Hindlimb muscle (tissue), 1 donor: ENCODE measurements at places on chromosomes 3 and 15. TPM values are rescaled to one million over a fixed set of nuclear protein-coding genes. Genes with fewer than 3 reads are reported as not detected.
A peak's percentile ranks its signal among the peaks of the same experiment; 100 is the strongest.

- DNase-seq, result peak; percentile 40
Observed at GRCh38 chr3:27312044-27312668, 57.0 kb downstream of the NEK10 start.

GRCh38 chr3:59862686-59863085 is 812.9 kb upstream of the CFAP20DC start:
- DNase-seq, result no peak

Gene HCN4
- not detected for polyA plus RNA-seq

DNA sequence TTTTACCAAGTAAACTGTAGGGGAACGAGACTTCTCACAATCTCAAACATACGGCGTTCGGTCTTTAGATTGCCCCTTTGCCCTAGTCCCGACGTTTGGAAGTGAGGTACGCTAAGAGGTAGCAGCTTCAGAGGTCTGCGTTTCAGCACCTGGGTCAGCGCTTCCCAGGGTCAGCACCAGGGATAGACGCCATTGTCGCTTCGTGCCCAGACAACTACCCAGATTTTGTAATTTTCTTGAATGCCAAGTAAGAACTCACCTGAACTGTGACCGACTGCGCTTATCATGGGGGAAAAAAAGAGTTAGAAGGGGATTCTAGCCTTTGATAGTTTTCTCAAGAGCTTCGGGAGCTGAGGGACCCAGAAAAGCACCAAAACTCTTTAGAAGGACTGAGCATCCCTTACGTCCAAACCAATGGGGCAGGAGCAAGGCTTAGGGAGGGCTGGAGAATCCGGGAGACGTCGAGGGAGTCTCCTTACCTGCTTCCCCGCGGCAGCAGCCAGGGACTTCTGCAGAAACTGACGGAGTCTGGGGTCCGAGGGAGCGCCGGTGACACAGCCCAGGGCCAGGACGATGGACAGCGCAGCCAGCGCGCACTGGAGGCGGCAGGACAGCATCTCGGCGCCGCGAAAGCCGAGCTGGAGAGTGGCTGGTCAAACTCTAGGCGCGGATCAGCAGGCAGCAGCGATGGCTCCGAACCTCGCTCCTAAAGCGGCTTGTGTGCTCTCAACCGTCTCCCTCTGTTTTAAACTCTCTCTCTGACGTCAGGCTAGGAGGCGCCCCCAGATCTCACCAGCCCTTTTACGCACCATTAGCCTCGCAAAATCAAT is at the start of gene SST:
SST (minus strand) TSS at position 720 of the 830 bp plus-strand sequence; CDS start at position 617, 103 bp downstream.
- peak; percentile 42 for DNase-seq

Gene NDN
- 209 TPM for polyA plus RNA-seq

DNA sequence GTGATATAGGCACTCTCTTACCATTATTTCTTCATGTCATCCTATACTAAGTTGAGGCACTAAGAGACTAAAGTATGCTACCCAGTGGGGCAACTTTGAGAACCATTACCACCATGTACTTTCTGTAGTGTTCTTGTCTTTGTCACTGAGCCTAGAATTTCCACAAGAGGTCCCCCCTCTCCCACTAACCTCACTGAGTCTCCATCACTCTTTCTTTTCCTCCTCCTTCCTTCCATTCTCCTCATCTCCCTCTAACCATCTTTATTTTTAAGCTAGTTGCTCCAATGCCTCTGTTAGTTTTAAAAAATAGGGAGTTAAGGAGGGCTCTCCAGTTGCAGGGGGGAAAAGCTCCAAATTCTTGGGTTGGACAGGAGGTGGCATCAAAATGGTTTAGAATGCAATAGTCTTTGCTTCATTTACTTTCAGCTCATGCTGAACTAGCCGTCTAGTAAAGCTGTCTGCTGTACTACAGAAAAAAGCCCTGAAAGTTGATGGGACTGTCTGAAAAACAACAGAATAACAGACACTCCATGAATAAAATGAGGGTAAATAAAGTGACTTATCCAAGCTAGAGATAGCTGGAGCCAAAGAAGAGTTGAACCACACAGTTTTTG is 85.1 kb upstream of the MYRIP start:
- DNase-seq, result peak; percentile 2

Gene SLC9C1
- 0.10 TPM for polyA plus RNA-seq

- DNase-seq, result no peak
Observed at GRCh38 chr3:105235221-105235620, 131.5 kb upstream of the ALCAM start.

GRCh38 chr3:45914362-45915058 is 28.2 kb downstream of the CCR9 start:
- no peak for DNase-seq

- no peak for DNase-seq
Observed at GRCh38 chr3:25747033-25747432, 36.2 kb downstream of the NGLY1 start.

Gene CPLX3
- not detected for polyA plus RNA-seq

GRCh38 chr3:188817935-188818269 is 353.9 kb upstream of the TPRG1 start:
- DNase-seq, result no peak

GRCh38 chr15:83410532-83410931 is 36.6 kb upstream of the SH3GL3 start:
- no peak for DNase-seq

GRCh38 chr3:193508108-193508507 is 46.6 kb downstream of the ATP13A4 start:
- DNase-seq, result no peak

Gene TM4SF18
- polyA plus RNA-seq, result 12.9 TPM

DNA sequence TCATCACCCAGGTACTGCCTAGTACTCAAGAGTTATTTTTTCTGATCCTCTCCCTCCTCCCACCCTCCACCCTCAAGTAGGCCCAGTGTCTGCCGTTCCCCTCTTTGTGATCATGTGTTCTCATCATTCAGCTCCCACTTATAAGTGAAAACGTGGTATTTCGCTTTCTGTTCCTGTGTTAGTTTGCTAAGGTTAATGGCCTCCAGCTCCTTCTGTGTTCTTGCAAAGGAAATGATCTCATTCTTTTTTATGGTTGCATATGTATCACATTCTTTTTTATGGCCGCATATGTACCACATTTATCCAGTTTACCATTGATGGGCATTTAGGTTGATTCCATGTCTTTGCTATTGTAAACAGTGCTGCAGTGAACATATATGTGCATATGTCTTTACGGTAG is 8.2 kb upstream of the GANC start:
- no peak for DNase-seq

- DNase-seq, result no peak
Observed at GRCh38 chr15:51907136-51907862, 64.3 kb downstream of the LEO1 start.

- no peak for DNase-seq
Observed at GRCh38 chr3:33144433-33144832, 30.6 kb downstream of the CRTAP start.

DNA sequence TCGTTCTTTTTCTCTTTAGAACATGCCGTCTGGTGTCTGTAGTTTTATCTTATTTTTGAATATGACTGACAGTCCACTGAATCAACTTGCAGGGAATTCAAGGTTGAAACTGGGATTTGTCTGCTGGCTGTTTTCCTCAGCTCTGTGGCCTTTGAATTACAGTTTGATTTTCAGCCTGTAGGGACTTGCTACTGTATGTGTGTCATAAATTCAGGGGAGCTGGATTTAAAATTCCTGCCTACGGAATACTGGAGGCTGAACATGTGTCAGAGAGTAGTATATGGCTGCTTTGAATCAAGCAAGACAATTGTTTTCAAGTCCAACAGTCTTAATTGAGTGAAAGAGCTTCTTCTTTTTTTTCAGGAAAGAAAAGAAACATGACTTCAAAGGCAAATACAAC is 33.9 kb downstream of the RARB start:
- DNase-seq, result no peak

GRCh38 chr3:79175870-79176269 is 591.9 kb downstream of the ROBO1 start:
- DNase-seq, result no peak

DNA sequence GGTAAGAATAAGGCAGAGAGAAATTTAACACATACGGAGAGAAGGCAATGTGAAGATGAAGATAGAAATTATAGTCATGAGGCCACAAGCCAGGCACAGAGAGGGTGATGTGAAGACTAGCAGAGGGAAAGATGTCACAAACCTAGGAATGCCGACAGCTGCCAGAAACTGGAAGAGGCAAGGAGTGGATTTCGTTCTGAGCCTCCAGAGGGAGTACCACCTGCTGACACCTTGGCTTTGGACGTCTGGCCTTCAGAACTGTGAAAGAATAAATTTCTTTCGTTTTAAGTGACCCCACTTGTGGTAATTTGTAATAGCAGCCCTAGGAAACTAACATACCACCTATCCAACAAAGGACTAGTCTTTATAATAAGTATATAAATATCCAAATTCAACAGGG is 5.0 kb upstream of the SGO1 start:
- DNase-seq, result no peak

GRCh38 chr3:139987908-139988307 is 52.9 kb downstream of the CLSTN2 start:
- DNase-seq, result no peak

DNA sequence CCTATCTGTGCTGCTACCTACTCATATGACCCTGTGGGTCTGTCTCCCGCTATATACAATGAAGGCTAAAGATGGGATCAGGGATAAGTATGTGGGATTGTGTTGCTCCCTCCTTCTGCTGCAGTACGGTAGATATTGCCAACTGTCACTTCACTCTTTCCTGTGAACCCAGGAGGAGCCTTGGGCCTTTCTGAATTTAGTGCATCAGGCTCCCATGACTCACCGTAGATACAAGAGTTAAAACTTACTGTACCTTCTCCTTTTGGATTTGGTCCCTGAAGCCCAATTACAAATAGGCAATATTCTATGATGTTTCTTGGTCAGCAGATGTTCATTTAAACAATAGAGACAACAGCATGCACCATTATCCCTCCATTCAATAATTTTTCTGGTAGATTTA is 27.4 kb downstream of the MITF start:
- DNase-seq, result no peak

Gene CGNL1
- 5.4 TPM for polyA plus RNA-seq

- DNase-seq, result no peak
Observed at GRCh38 chr3:54863366-54863765, 64.5 kb downstream of the LRTM1 start.

Gene LMAN1L
- not detected for polyA plus RNA-seq

DNA sequence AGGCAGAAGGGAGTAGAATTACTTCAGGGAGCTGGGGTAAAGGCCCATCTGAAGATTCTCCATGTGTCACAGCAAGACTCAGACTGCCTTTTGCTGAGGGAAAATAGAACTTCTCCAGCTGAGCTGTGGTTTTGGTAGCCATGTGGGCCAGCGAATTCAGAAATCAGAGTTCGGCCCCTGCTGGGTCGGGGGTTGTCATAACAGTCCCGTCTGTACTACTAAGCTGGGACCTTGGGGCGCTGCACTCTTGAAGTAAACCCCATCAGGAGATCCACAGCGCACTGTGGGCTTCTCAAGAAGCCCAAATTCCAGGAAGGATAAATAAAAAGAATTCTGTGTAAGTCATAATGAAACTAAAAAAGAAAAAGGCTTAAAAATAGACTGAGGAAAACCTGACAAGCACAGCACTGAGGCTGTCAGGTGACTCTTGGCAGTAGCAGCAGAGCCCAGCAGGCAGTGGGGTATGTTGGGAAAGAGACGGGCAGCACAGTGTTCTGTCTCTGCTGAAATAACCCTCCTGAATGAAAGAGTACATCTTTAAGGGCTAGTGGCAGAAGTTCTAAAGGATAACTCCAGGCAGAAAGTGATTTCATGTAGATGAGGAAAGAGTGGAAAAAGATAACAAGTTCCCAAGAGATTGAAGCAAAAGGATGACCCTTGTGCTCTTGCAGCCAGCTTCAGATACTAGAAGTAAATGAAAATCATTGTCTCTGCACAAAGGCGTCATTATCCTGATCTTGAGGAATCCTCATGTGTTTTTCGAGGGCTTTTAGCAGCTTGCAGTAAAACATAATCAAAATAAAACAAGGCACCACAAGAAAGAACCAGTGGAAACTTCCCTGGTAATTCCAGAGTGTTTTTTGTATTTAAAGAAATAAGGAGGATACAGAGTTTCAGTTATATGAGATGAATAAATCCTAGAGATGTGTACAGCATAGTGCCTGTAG is 74.5 kb downstream of the RAB7A start:
- DNase-seq, result no peak

- no peak for DNase-seq
Observed at GRCh38 chr3:76369170-76369569, 583.8 kb upstream of the ZNF717 start.

Gene ACAN
- polyA plus RNA-seq, result 4.5 TPM

GRCh38 chr3:53122933-53123305 is 7.3 kb downstream of the RFT1 start:
- DNase-seq, result no peak

Gene ZNF660
- 5.7 TPM for polyA plus RNA-seq

DNA sequence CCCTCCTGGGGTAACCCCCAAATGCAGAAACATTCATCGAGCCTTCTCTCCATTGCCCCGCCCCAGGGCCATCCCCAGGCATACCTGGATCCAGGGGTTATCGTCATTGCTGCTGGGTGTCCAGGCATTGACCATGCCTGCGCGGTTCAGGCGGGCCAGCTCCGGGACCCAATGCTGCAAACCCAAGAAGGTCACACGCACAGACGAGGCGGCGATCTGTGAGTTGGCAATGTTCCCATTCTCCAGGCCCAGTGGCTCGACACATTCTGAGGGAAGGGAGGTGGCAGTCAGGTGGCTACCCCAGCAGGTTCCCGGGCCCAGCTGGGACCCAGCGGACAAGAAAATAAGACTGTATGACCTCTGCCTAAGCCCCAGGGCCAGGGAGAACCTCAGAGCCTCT is 6.1 kb downstream of the MFGE8 start:
- DNase-seq, result no peak

- DNase-seq, result no peak
Observed at GRCh38 chr3:170721563-170721962, 135.7 kb upstream of the SLC7A14 start.
